ENCODE measurements at places on chromosomes 4 and X.

DNA sequence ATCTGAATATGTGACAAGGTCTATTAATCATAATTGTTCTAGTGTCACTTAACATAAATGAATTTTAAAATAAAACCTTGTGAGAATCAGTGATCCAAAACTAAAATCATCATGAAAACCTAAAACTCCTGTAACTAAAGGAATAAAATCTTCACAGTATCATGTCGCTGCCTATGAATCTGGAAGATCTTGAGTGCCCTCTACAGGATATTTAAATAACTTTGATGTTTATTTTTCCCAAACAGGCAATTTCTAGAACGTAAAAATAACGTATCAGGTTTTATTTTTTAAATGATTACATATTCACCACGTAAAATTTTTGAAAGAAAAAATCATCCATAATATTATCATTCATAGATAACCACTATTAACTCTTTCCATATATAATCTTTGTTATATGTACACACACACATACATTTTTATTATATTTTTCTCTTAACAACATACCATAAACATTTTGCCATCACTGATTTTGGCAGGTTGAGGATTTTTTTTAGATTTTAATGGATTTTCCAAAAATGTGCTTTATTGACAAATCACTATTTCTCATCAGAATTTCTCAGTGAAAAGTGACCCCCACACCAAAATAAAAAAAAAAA lies 79.6 kb downstream of the COMMD8 start:
- no peak for DNase-seq

DNA sequence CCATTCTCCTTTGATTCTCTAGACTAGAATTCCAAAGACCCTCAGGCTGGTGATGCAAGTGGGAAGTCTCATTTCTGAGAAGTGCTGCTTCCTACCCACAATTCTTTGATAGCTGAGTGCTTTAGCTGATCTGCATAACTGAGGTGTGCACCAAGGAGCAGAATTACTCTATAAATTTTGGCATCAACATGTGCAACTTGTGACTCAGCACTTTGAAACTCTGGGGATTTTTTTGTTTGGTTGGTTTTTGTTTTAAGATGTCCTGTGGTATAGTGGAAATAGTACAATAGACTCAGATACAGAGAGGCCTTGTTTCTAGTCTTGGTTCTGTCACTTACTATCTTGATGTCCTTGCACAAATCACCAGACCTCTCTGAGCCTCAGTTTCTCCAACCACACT lies 148.4 kb downstream of the AR start:
- DNase-seq, result no peak

DNA sequence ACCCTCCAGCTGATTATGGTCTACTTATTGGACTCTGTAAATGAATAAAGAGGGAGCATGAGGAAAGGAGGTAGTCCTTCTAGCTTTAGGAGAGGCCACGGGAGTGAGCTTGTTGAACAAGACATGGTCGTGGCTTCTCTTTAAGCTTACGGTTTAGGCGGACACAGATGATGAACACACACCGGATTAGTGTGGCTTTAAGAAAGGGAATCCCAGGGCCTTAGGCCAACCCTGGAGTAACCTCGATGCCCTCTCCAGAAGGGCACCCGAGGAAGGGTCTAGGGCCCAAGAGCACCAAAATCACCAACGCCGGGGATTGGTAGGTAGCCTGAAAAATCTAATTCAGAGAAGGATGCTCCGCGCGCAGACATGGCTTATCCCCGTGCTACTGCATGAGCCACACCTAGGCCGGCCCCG lies 39.4 kb downstream of the ERVMER34-1 start:
- no peak for DNase-seq

GRCh38 chrX:135024526-135024925 lies 2.2 kb upstream of the RTL8B start:
- no peak for DNase-seq

DNA sequence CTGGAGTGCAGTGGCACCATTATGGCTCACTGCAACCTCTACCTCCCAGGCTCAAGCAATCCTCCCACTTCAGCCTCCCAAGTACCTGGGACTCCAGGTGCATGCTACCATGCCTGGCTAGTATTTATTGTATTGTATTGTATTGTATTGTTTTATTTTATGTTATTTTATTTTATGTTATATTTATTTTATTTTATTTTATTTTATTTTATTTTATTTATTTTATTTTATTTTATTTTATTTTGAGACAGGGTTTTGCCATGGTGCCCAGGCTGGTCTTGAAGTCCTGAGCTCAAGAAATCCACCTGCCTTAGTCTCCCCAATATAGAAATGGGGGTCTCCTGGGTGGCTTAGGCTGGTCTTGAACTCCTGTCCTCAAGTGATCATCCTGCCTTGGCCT lies 42.6 kb downstream of the ELF2 start:
- DNase-seq, result no peak

GRCh38 chrX:70826715-70827114 lies 81.8 kb downstream of the TEX11 start:
- DNase-seq, result no peak

GRCh38 chr4:174553828-174554227 lies 31.5 kb upstream of the HPGD start:
- no peak for DNase-seq

DNA sequence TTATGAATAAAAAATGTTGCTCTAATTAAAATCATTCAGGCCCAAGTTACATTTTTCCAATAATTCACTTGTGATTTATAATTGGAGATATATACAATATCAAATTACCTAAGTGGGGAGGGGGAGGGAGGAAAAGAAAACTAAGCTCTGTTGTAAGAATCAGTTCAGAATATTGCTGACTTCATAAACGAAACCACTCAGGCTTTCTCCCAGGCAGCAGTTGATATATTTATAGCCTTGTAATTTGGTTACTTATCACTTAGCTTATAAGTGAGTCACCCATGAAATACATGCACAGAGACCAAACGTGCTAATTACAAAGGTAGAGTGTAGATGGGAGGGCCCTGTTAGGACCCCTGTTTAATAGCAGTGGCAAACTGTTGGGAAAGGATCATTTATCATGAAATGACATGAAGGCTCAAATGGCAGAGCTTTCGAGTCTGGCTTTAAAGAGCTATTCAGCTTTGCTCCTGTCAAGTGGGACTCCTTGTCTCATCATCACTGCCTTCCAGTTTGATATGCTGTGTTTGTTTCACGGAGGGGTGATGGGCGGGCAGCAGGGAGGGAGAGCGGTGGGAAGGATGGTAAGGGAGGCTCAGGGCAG lies 105.6 kb upstream of the PGRMC2 start:
- no peak for DNase-seq

- no peak for DNase-seq
These were observed 49.2 kb downstream of the WDFY3 start for GRCh38 chr4:84917086-84917821.

GRCh38 chr4:183053681-183054080 lies 45.4 kb upstream of the WWC2 start:
- DNase-seq, result no peak

DNA sequence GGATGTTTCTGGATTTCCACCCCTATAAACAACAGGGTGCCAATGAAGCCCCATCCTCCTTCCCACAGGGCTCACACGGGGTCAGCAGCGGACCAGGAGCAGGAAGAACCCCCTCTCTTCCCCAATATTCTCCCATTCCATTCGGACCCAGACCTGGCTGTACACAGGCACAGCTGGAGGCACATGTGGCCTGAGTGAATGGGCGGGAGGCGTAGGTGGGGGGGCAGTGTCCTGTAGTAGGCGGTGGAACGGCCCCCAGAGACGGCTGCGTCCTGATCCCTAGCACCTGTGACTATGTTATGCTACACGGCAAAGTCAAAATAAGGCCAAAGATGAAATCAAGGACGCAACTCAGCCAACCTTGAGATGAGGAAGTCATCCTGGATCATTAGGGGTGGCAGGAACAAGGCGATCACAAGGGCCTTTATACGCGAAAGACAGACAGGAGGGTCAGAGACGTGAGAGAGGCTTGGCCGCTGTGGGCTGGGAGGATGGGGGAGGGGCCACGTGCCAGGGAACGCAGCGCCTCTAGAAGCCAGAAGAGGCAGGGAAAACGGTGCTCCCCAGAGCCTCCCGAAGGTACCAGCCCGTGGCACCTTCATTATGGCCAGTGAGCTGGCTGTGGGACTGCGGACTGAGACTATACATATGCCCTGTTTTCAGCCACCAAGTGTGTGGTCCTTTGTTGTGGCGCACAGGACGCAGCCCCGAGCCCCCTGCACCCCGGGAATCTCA lies 75.6 kb downstream of the WFS1 start:
- no peak for DNase-seq
